ENCODE measurements at places on chromosomes 3 and 15. TPM values are rescaled to one million over a fixed set of nuclear protein-coding genes. Genes with fewer than 3 reads are reported as not detected.

DNA sequence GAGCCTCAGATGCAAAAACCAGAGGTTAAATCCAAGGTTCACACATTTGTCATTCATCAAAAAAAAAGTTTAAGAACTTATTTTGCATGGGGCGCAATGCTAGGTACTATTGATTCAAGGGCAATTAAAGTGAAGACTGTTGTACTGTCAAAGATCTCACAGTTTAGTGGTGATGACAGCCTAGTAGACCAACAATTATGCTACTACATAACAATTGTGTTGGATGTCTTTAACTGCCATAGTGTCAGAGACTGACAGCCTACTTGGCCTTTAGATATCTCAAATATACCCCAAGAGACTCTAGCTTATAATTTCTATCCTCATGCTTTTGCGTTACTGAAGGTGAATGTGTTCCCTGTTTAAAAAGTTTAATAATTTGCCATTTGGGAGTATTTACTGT is 72.1 kb upstream of the PHLDB2 start:
- no peak overlapping the region for H3K4me3 ChIP-seq
- peaks cover 32% of the 10 kb centered on the region for H3K4me1 ChIP-seq
- H3K36me3 ChIP-seq = no peaks in the 10 kb centered on the region
- H3K27me3 ChIP-seq = no peaks in the 10 kb centered on the region
- DNase-seq = no peak
- H3K27ac ChIP-seq = no peak overlapping the region

DNA sequence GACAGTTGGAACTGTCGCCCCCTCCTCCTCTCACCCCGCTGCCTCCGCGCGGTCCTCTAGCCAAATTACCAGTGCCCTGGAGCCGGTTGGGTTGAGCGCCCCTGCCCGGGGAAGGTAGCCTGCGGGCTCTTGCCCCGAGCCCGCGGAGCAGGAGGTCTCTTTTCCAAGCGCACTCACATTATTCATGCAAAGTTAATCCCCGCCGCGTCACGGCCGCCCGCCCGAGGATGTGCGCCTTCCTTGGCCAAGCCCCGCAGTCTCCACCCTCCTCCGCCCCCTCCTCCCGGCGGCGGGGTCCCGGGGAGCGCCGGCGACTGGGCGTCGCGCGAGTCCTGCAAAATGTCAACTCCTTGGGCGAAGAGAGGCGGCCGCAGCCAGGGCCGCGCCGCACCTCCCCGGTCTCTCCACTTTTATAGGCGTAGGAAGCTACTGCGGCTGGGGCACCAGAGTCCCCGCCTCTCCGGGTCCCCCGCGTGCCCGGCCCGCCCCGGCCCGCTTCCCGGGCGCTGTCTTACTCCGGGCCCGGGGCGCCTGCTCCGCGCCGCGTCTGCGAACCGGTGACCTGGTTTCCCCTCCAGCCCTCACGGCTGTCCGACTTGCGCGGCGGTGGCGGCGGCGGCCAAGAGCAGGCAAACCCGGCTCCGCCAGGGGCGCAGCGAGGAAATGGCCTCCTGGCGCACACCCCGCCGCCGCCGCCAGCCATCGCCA is at the start of gene THRB:
THRB (minus strand) TSS at position 233 of the 708 bp plus-strand sequence.
- peak within 1 kb of the TSS; percentile 94 for H3K27ac ChIP-seq
- peak within 1 kb of the TSS; percentile 57 for H3K4me3 ChIP-seq
- no peaks in the 10 kb centered on the region for H3K27me3 ChIP-seq
- DNase-seq = no peak
- peaks cover 59% of the 10 kb centered on the region for H3K4me1 ChIP-seq

GRCh38 chr15:45326280-45326679 is 52.1 kb downstream of the GATM start:
- no peaks in the 10 kb centered on the region for H3K4me1 ChIP-seq
- H3K36me3 ChIP-seq = no peaks in the 10 kb centered on the region
- no peak overlapping the region for H3K27ac ChIP-seq
- no peak overlapping the region for H3K4me3 ChIP-seq

DNA sequence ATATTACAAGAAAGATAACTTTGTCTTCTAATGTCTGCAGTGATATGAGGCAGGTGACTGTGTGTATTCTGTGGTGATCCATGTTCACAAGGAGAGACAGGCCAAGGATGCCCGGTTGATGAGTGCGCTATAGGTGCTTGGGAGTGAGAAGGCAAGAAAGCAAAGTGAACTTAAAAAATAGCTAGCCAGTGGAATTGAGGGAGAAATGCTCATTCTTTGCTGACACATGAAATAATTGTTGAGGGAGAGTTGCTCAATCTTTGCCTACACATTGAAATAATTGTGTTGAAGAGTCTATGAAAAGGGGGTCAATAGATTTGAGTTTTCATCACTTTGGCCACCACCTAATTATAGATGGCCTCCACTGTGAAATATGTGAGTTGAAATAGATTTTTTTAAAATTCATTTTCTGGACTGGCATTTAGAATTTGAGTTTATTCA is 156.3 kb downstream of the LPP start:
- DNase-seq = no peak
- H3K36me3 ChIP-seq = no peaks in the 10 kb centered on the region
- H3K27ac ChIP-seq = no peak overlapping the region
- H3K4me1 ChIP-seq = peaks cover 7% of the 10 kb centered on the region
- no peaks in the 10 kb centered on the region for H3K27me3 ChIP-seq

DNA sequence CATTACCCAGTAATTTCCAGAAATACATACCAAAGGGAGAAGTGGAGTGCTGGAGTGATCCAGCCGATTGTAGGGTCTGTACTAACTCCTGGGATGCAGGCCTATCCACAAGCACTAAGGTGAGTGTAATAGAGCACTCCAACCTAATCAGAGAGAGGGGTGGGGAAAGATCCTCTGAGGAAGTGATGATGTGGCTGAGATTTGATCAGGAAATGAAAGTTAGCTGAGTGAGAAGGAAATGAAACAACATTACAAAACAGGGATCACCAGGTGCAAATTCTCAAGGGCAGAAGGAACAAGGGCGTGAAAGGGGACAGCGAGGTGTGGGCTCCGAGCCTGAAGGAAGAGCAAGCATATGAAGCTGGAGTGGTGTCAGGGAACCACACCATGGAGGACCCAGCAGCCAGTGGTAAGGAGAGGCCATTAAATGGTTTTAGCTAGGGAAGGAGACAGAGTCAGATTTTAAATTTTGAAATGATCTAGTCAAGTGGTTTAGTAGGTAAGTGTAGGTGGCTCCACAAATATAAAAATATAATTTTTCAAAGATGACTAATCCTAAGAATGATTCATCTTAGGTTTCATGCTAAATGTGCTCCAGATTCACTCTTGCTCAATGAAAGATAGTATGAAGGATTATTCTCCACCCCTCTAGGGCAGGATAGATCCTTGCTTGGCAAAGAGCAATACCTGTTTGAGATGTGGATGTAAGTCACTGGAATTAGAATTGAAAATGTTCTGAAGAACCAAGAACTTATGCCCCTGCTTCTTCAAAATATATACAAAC is 348.7 kb downstream of the TBL1XR1 start:
- H3K27ac ChIP-seq = peak overlapping the region; percentile 43
- H3K4me3 ChIP-seq = no peak overlapping the region
- peaks cover 11% of the 10 kb centered on the region for H3K4me1 ChIP-seq
- H3K36me3 ChIP-seq = no peaks in the 10 kb centered on the region

- DNase-seq = no peak
- no peak overlapping the region for H3K4me3 ChIP-seq
- H3K27ac ChIP-seq = no peak overlapping the region
- peaks cover 4% of the 10 kb centered on the region for H3K36me3 ChIP-seq
- H3K4me1 ChIP-seq = no peaks in the 10 kb centered on the region
Measured at GRCh38 chr3:128334766-128335165, 131.9 kb downstream of the DNAJB8 start.

- H3K27ac ChIP-seq = no peak overlapping the region
- H3K4me1 ChIP-seq = no peaks in the 10 kb centered on the region
- H3K36me3 ChIP-seq = peaks cover 14% of the 10 kb centered on the region
- no peaks in the 10 kb centered on the region for H3K27me3 ChIP-seq
- no peak overlapping the region for H3K4me3 ChIP-seq
Measured at GRCh38 chr3:172244011-172244410, 204.2 kb downstream of the GHSR start.

PDHB gene
- total RNA-seq = 70.8 TPM

GRCh38 chr3:12444582-12445471 is 39.5 kb upstream of the TSEN2 start:
- H3K4me3 ChIP-seq = no peak overlapping the region
- no peak for DNase-seq
- no peaks in the 10 kb centered on the region for H3K36me3 ChIP-seq

VGLL3 gene
- total RNA-seq = 0.30 TPM

GRCh38 chr15:45133561-45133920 is 3.7 kb downstream of the DUOX1 start:
- H3K4me1 ChIP-seq = peaks cover 70% of the 10 kb centered on the region
- peaks cover 5% of the 10 kb centered on the region for H3K36me3 ChIP-seq
- no peak overlapping the region for H3K4me3 ChIP-seq
- no peaks in the 10 kb centered on the region for H3K27me3 ChIP-seq

DNA sequence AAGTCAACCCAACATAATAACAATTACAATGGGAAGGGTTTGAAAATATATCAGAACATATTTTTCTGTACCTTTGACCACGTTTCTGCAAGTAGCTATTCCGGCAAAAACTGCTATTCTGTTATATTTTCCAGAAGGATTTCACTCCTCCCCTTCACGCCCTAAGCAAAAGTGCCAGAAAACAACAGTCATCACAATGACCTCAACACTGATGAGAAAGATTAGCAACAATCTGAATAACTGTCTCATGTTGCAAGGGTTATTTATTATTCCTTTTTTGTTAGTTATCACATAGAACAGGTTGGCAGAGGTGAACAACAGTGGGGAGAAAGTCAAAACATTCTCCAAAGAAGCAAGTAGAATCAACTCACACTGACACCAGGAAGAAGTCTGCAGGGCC is 269.4 kb upstream of the ARRDC4 start:
- no peaks in the 10 kb centered on the region for H3K27me3 ChIP-seq
- H3K4me3 ChIP-seq = no peak overlapping the region
- no peaks in the 10 kb centered on the region for H3K4me1 ChIP-seq
- H3K36me3 ChIP-seq = no peaks in the 10 kb centered on the region
- DNase-seq = no peak

DNA sequence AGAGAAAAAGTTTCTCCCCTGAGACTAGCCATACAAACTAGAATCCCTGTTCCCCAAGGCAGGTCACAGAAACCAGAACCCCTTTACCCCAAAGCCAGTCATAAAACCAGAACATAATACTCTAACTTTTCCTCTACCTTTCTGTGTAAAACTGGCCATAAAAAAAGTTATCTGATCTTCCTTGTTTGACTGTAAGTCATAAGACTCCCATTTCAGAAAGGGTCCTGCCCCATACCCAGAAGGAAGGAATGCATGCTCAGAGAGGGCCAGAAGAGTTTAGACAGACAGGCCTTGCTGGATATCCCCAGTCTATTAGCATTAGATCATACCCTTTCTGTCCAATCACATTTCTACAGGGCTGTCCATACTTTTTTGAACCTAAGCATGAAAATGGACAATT is 27.2 kb downstream of the SCN11A start:
- H3K4me3 ChIP-seq = no peak overlapping the region
- no peak for DNase-seq
- no peaks in the 10 kb centered on the region for H3K27me3 ChIP-seq
- H3K27ac ChIP-seq = no peak overlapping the region
- H3K36me3 ChIP-seq = no peaks in the 10 kb centered on the region
